ENCODE measurements at places on chromosomes 11 and 22. TPM values are rescaled to one million over a fixed set of nuclear protein-coding genes. Genes with fewer than 3 reads are reported as not detected.

GRCh38 chr11:121321614-121322243 lies 29.2 kb downstream of the SC5D start:
- DNase-seq, result no peak

DNA sequence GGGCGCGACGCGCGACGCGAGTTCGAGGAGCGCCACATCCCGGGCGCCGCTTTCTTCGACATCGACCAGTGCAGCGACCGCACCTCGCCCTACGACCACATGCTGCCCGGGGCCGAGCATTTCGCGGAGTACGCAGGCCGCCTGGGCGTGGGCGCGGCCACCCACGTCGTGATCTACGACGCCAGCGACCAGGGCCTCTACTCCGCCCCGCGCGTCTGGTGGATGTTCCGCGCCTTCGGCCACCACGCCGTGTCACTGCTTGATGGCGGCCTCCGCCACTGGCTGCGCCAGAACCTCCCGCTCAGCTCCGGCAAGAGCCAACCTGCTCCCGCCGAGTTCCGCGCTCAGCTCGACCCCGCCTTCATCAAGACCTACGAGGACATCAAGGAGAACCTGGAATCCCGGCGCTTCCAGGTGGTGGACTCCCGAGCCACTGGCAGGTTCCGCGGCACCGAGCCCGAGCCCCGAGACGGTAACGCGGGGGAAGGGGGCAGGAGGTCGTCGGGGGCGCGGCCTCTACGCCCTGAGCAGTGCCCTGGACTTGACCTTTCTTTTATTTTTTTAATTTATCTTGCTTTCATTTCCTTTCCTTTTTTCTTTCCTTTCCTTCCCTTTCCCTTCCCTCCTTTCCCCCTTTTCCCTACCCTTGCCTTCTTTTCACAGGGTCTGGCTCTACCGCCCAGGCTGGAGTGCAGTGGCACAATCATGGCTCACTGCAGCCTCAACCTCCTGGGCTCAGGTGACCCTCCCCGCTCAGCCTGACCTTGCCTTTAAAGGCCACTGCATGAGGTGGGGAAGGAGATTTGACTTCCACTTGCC lies 5.0 kb downstream of the MPST start:
- DNase-seq, result no peak

CRACR2B gene
- total RNA-seq, result 18.9 TPM

DNA sequence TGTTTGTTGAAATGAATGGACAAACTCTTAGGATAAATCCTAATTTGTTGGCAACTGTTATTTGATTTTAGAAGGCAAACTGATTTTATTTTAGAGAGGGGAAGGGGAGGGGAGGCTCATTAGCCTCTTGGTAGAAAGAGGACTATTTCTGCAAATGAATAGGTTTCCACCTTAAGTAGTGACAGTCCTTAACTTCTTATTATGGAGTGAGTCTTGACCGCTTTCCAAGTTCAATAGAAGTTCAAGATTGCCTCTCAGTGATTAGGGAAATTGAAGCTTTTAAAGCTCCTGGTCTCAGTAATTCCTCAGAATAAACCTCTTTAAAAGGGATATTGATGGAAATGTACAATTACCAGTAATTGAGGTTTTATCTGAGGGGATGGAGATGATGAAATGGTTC lies 55.7 kb downstream of the PANX1 start:
- no peak for DNase-seq

MRE11 gene
- total RNA-seq, result 11.0 TPM

GRCh38 chr11:72598906-72599305 lies 75.3 kb downstream of the PDE2A start:
- DNase-seq, result peak; percentile 67

DNA sequence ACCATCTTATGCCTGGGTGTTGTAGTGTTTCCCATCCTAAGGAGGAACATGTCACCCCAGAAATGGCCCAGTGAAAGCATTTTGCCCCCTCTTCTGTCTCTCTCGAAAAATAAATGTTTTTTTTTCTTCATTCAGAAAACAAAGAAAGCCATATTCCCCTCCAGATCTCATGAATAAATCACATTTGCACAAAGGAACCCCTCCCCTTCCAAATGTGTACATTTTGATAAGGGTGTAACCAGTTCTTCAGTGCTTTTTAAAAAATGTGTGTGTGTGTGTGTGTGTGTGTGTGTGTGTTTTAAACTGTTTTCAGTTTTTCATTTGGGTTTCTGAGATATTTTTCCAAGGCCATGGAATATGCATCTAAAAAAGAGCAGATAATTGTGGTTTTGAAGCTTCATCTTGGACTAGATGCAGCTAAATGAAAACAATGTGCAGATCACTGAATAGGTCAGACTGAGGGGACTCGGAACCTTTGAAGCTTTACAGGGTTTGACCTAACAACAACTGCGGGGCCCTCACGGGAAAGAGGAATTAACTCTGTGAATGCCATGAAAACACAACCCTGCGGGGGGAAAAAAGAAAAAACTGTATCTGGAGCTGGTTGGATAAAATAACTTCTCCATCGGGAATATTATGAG lies 76.4 kb downstream of the YAP1 start:
- DNase-seq, result no peak

DNA sequence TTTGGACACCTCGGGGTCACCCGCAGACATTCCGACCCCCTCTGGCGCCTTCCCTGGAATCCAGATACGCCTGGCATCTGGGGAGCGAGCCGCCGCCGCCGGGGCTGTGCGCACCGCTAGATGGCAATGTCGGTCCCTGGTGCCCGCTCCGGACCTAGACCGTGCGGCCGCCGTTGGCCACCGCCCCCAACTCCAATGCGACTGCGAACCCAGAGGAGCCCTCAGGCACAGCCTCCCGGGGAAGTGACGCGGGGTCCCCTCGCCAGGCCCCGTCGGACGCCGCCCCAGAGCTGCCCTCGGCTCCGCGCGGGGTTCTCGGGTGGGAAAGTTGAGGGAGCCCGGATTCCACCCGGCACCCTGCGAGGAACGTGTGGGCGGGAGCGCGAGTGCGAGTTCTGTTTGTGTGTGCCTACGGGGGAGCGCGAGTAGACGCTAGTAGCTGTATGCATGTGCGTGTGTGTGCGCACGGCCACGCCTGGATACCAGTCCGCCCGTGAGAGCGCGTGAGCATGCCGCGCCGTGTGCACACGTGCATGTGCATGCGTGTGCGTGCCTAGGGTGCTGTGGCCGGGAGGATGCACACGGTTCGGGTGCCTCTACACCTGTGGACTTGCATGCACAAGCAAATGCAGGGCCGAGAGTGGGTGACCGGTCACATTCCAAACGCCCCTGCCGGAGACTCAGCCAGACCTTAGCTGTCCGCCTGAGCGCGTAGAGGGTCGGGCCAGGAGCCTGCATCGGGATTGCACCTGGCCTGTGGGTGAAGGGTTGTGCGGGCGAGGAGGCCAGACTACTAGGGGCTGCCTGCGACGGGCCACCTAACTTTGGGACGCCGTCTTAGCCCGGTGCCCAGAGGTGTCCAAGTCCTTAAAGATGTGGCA lies 1.9 kb downstream of the CHRM4 start:
- DNase-seq, result peak; percentile 89

CCDC116 gene
- total RNA-seq, result 0.34 TPM

- DNase-seq, result no peak
Measured at GRCh38 chr11:32006799-32007388, 84.0 kb upstream of the RCN1 start.

GRAP2 gene
- 2.0 TPM for total RNA-seq

MIOX gene
- total RNA-seq, result not detected

MYO18B gene
- total RNA-seq, result 121 TPM

DNA sequence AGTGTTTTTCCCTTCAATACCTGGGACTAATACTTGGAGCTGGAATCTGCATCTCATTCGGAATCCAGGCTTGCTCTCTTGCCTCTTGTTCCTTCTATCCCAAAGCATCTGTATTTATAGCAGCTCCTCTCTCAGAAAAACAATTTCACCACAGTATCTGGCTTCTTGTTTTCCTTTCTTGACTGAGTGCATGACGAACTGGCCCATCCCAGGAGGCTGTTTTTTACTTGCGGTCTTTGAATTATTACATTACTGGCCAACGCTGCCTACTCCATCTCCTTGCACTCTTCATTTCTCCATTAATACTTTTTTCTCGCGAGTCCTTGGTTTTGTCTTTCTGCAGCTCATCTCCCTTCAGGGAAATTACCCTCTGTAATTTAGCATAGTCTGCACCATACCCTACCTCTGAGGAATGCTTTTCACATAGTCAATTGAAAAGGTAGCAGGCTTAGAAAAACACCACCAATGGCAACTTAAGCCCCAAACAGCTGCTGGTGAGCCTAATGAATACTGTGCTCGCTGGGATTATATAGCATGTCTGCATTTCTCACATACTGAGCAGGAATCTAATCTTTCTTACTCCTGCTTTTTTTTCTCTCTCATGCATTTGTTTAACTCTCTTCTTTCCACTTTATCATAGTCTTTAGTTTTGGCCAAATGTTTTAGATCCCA lies 277.4 kb upstream of the SESN3 start:
- DNase-seq, result no peak

DNA sequence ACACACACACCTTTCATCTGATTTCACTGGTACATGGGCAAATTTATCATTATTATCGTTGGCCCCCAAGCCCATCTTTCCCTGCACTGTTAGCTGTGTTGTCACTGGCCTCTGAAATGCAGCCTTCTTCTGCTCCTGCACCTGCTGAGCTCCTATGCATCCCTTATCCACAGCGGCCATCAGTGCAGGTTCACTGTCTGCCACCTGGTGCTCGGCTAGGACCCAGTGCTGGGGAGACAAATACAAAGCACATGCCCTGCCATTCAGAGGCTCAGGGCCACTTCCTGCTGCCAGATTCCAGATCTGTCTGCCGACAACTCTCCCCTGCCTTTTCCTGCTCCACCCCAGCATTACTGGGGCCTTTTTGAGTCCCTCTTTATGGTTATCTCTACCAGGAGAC lies 1205.4 kb downstream of the TBC1D22A start:
- DNase-seq, result no peak

DNA sequence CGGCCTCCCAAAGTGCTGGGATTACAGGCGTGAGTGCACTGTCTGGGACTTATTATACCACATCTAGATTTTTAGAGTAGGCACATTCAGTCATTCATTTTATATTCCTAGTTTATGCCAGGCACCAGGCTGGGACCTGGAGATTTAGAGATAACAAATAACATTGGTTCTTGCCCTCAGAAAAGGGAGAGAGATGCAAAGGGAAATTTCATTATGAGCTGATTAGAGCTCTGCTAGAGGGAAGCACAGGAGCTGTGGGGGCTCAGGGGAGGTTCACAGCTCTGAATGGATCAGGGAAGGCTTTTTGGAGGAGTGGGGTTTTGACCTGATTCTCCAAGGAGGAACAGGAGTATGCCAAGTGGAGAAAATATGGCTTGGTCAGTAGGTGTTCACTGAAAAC lies 32.3 kb downstream of the MEI1 start:
- DNase-seq, result no peak

- DNase-seq, result no peak
Measured at GRCh38 chr22:23833911-23834317, 4.9 kb downstream of the DERL3 start.

DNA sequence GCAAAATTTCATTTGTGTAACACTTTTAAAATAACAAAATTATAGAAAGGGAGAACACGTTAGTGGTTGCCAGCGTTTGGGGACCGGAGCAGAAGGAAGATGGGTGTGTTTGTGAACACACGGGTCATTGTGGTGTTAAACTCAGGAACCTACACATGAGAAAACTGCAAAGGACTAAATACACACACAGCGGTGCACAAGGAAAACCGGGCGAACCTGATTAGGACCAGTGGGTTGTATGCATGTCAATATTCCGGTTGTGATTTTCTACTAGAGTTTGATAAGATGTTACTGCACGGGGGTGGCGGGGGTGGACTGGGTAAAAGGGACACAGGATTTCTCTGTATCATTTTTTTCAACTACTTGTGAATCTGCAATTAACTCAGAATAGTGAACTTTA lies 351.2 kb downstream of the OPCML start:
- DNase-seq, result no peak

DNA sequence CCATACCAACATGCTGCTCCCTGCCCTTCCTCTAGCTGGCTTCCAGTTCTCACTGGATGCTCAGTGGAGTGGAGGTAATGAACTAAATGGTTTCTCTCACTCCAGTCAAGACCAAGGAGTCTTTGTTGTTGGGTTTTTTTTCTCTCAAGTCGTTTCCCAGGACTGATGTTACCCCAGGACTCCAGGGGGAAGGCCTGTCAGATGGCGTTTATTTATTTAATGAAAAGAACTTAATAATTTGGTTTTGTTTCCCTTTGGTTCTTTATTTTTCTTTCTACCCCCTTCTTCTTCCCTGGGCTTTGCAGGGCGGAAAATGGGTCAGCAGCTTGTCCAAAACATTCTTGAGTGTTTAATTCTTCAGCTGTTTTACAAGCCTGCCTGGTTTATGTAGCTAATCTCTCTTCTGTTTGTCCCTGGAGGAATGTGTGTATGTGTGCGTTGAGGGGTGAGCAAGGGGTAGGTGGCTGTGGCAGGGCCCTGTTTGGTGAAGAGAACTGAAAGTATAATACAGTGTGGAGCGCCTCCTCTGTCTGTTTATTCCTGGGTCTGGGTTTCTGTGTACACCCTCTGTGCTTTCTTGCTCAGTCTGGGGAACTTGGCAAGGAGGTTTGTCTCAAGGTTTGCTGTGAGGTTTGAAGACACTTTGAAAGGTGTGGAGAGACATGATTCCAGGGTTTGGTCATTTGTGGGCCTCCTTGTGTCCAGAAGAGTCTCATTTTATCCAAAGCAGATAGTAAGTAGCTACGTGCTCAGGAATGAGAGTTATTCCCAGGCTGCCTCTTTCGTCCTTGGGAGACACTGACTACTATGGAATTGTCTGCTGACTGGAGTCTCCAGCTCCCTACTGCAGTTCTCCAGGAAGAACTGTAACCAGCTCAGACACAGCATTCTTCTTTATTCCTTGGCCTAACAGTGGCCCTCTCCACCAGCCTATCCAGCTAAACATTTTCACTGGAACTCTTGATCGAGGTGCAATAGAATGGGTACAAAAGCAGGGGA lies 175.5 kb downstream of the ADAMTS15 start:
- no peak for DNase-seq

CD6 gene
- total RNA-seq, result 0.74 TPM

DNA sequence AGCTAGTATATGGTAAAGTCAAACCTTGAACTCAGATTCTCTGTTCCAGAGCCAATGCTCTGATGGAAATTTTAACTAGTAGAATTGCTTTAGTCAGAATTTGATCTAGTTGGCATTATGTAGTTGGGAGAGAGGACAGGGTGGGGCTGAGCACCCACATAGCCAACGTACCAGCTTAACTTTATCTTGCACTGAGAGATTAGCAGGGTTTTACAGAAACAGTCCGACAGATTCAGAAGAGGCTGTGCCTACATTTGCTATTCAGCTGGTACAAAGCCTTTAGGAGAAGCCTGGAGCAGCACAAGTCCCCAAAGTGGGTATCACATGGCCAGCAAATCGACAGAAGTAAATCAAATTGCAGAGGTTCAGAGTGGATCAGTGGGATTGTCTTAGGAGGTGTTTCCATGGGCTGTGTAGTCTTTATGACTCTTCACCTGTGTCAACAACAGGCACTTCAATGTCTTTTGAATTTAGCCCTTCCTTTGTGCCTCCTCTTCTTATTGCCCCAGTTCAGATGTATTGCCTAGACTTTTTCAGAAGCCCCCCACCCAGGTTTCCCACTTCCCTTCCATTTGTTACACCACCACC lies 7.3 kb upstream of the CSRP3 start:
- DNase-seq, result no peak

NXPE1 gene
- total RNA-seq, result not detected

DNA sequence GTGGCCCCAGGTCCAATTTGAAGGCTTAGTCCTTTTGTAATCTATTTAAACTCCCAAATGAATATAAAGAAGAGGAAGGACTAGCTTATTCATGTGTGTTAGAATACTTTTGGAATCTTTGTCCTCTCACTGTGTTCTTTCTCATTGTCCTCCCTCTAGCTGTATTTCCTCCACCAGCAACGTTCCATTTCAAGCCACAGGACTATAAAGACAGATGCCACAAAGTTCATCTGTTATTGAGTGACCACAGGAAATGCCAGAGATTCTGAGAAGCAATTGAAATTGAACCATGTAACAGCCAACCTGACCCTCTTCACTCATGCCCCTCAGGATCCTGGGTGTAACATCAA lies 336.6 kb upstream of the API5 start:
- DNase-seq, result no peak
